ENCODE measurements at places on chromosomes 16 and 17.

GRCh38 chr17:65446838-65447526 is 114.5 kb downstream of the AXIN2 start:
- DNase-seq, result no peak

DNA sequence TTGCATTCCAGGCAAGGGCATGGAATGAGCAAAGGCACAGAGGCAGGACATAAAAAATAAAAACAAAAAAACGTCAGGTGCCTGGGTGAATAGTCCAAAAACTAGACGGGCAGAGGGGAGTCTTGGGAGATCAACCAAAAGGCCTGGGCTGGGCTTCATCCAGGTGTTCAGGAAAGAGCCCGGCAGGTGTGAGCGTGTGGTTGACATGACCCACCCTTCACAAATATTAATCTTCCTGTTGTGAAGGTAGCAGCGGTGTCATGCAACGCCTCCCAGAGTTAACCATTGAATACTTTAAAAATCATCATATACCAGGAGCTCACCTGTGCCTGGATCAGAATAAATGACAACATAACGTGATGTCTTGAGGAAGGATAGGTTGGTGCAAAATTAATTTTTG is 90.6 kb downstream of the USP22 start:
- DNase-seq, result no peak

DNA sequence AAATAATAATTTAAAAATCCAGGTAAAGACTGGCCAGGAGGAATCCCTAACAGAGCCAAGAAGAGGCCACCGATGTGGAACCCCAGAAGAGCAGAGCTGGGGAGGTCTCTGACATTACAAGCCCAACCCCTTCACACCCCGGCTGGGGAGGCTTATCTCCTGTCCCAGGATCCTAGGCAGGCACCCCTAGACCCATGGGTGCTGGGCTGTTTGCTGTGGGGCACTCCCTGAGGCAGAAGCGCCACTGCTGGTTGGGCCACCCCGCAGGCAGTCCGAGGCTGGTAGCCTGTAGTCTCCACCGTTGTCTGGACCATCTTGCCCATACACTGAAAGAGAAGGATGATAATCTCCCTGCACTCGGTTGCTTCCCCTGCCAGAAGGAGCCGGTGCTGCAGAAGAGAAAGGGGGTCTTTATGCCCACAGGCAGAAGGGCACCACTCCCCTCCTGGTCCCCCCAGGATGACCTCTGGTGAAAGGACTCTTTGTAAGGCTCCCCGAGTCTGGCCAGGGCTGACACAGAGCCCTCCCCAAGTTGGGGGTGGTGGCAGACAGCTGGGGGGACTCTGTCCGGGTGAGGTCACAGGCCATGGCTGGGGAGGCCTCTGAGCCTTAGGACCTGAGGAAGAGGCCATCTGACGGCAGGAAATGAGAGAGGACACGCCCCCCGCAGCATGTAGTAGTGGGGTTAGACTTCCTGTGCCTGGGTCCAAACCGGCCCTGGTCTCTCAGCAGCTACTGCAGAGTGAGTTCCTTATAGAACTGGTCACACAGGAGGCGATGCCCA is 34.2 kb downstream of the CFAP20 start:
- no peak for DNase-seq

- DNase-seq, result no peak
These were observed 33.0 kb downstream of the PITPNM3 start for GRCh38 chr17:6523330-6523729.

DNA sequence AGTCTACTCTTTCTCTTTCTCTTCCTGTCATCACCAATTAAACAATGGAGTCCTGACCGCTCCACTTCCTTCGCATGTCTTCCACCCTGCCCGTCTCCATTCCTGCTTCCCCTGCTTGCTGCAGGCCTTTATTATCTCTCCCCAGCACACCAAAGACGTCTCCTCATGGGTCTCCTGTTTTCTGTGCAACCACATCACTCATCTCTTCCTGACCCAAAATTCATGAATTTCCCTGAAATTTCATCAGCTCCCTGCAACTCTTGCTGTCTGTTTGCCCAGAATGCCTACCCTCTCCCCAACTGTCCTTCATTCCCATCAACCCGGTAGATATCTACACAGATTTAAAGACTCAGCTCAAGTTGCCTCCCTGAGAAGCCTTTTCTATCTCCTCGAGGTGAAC is 76.7 kb upstream of the ALOX12 start:
- DNase-seq, result no peak

GRCh38 chr17:60109161-60109560 is 30.4 kb upstream of the HEATR6 start:
- DNase-seq, result no peak

- DNase-seq, result no peak
These were observed 76.7 kb downstream of the RNF213 start for GRCh38 chr17:80337195-80337895.

GRCh38 chr16:78225919-78226318 is 126.5 kb downstream of the WWOX start:
- no peak for DNase-seq

DNA sequence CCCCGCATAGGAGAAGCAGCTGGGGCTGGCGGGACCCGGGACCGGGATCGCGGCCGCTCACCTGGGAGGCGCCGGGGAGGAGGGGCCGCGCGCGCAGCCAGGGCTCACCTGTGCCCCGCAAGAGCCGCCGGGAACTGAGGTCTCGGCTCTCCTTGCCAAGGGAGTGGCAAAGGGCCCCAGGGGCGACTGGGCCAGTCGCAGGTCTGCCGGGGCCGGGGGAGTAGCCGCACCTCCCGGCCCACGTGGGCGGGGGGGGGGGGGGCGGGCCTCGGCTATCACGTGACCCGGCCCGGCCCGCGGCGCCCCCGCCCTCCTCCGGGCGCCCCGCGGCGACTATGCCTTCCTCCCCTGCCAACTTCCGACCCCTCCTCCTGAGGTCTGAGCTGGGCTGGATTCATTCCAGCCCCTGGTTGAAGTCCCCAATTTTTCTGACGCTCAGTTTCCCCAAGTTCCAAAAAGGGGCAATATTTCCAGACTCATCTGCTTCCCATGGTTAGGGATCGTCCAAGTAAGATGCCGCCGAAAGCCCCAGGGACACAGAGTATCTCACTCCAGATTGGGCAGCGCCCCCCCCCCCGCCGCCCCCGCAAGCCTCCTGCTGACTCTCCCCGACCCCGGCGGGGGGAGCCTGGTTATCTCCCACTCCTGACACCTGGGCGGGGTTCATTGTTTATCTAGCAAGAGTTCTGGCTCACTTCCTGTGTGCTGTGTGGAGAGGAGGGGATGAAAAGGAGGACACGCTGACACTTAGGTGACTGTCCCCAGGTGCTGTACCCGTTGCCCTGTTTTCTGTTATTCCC is at the start of gene TMC6:
TSS of gene TMC6 (minus strand) at position 205 of the 800 bp plus-strand sequence. CDS start 1,923 bp downstream, outside the sequence.
- peak; percentile 68 for DNase-seq

GRCh38 chr16:931626-932500 is 38.9 kb downstream of the LMF1 start:
- no peak for DNase-seq

DNA sequence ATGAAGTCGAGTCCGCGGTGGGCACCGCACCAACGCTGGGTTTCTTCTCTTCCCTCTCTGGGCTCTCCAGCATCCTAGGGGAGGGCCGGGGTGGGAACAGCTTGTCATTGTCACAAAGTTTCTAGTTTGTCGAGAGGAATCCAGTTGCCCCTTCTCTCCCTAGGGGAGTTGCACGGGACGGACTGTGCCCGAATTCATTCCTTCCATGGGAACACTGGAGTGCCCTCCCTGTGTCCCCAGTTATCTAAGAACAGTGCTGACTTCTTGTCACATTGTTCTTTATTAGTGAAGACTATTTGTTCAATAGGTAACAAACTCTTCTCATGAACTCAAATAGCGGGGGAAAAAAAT is 1.2 kb downstream of the KLHL36 start:
- no peak for DNase-seq

DNA sequence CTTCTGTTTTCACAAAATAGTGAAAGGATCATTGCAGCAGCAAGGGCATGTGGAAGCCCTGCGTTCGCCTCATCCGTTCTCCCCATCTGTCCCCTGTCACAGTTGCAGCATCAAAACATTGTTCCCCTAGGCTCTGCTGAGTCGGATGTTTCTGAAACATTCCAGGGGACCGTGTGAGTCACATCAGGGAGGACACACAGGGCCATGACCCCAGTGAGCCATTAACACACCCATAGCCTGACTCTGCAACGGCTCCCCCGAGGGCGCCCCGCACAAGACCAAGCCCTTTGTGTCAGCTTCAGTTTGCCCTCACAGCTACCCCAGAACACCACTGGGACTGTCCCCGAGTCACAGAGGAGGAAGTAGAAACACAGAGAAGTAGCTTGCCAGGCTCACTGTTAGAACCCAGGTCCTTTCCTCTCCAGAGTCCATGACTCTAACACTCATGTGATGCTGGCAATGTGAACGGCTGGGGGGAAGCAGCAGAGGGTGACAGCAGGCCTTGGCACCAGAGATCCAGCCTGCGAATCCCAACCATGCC is 63.3 kb upstream of the HSBP1 start:
- no peak for DNase-seq

- peak; percentile 21 for DNase-seq
These were observed 15.6 kb downstream of the TLE7 start for GRCh38 chr16:71426069-71426879.

DNA sequence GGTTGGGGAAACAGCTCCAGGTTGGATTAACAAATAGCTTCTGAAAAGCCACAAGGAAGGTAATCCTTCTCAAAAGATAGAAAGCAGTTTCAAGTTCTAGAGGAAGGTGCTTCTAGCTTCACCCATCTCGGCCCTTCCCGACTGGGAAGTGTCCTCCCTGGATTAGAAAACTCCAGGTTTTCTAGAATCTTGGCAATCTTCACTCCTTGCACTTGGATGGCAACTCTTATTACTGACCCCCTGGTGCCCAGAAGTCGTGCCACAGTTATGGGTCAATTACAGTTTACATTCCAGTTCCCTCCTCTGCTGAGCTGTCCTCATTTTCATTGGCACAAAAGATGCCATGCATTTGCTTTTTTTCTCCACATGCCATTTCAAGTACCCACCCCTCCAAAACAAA is 65.6 kb downstream of the SMG6 start:
- DNase-seq, result no peak

GRCh38 chr17:36742267-36743000 is 141.1 kb downstream of the MRM1 start:
- DNase-seq, result no peak

DNA sequence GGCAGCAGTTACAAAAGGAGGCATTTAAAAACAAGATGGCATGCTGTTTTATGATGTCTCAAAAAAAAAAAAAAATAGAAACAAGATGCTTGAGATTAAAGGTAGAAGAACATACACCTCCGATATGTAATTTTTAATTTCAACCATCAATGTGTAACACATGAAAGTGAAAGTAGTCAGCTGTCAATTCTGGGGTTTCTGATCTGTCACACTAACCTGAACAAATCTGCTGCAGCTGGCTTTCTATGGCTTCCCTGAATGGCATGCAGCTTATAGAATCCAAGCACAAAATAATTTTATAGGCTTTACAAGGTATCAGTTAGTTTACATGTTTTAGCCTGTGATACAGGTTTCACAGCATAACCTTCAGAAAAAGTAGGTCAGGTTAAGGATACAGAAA is 13.5 kb downstream of the GLYR1 start:
- no peak for DNase-seq

DNA sequence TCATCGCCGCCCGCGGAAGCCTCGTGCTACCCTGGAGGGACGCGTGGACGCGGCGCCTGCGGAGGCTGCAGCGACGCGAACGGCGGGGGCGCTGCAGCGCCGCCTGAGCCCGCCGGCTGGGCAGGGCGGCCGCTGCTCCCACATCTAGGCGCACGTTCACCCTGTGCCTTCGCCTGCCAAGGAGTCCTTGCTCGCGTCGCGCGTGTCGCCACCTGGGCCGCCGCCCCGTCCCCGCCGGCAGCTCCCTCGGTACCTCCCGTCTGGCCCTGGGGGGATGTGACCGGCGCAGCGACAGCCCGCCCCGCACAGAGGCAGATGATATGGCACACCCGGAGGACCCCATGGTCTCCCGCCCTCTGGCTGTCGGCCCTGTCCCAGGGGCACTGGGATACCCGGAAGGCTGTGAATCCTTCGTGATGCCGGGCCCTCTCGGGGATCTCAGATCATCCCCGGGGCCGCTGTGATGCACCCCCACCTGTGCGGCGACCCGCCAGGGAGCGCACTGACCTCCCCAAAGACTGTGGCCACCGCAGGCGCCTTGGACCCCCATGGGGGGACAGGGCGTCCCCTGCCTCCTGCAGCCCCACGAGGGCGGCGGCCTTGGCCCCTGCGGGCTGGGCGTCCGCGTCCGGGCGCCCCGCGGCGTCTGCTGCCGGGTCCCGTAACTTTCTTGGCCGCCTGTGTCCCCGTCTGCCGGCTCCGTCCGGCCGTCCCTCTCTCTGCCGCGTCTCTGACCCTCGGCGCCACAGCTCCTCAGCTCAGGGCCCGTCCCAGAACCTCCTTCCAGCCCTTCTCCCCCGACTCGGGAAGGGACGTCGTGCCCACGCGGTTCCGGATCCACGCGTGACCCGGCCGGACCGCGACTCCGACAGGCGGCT is 689 bp upstream of the TBC1D24 start:
- DNase-seq, result peak; percentile 64

DNA sequence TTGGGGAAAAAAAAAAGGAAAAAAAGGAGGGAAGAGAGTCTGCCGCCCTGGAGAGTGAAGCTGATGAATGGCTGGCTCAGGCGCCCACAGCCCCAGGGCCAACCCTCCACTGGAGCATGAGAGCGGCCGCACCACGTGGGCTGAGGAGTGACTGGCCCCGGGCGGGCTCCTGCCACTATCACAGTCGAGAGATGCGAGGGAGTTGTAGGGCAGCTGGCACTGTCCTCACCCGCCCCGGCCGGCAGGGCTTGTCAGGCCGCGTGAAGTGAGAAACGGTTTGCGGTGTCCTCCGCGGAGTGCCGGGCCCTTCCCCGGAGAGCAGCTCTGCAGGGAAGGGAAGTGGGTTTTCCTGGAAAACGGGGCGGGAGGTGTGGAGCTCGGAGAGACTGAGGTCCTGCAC is 45.9 kb downstream of the JPH3 start:
- DNase-seq, result no peak

DNA sequence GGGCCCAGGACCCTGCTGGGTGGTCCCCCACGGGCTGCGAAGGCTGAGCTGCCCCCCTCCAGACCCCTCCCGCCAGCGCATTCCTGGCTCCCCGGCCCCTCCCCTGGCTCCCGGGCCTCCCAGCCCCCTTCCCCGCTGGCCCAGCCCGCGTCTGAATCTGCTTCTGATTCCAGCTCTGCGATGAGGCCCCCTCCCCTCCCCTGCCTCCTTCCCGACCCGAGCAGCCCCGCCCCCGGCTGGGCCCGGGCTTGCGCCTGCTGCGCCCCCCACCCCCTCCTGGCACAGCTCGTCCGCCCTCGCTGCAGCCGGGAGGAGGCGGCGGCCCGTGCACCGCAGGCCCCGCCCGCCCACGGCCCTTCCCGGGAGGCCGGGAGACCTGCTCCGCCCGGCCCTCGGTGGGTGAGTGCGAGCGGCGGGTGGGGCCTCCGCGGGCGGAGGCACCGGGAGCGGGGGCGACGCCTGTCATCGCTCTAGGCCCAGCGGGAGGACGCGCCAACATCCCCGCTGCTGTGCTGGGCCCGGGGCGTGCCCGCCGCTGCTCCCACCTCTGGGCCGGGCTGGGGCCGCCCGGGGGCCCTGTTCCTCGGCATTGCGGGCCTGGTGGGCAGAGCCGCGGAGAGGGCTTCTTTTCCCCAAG is at the start of gene NTN3:
TSS of gene NTN3 (plus strand) at position 282 of the 637 bp plus-strand sequence. CDS start 405 bp downstream, outside the sequence.
- DNase-seq, result no peak
